ENCODE measurements at places on chromosomes 2 and 18. TPM values are rescaled to one million over a fixed set of nuclear protein-coding genes. Genes with fewer than 3 reads are reported as not detected.

- no peak for DNase-seq
Measured at GRCh38 chr2:215746226-215746886, 267.0 kb downstream of the MREG start.

GRCh38 chr18:79489899-79490625 is 94.3 kb downstream of the NFATC1 start:
- DNase-seq: no peak

- no peak for DNase-seq
Measured at GRCh38 chr18:53382870-53383269, 841.6 kb downstream of the MBD2 start.

DNA sequence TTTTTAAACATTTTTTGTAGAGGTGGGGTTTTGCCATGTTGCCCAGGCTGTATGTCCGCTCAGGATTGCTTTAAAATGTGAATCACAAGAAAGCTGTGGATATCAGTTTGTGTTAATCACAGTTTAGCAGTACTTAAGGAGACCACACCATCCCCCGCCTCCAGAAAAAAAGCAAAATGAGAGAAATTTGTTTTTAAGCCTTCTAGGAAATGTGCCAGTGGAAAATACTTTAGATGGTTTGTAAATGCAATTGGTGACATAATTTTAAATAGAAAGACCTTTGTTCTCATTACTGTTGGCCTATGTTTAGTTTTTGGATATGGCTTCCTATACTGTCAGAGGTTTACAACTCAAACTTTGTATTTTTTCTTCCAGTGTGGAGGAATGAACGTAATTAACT is 27.0 kb downstream of the GCA start:
- no peak for DNase-seq

DNA sequence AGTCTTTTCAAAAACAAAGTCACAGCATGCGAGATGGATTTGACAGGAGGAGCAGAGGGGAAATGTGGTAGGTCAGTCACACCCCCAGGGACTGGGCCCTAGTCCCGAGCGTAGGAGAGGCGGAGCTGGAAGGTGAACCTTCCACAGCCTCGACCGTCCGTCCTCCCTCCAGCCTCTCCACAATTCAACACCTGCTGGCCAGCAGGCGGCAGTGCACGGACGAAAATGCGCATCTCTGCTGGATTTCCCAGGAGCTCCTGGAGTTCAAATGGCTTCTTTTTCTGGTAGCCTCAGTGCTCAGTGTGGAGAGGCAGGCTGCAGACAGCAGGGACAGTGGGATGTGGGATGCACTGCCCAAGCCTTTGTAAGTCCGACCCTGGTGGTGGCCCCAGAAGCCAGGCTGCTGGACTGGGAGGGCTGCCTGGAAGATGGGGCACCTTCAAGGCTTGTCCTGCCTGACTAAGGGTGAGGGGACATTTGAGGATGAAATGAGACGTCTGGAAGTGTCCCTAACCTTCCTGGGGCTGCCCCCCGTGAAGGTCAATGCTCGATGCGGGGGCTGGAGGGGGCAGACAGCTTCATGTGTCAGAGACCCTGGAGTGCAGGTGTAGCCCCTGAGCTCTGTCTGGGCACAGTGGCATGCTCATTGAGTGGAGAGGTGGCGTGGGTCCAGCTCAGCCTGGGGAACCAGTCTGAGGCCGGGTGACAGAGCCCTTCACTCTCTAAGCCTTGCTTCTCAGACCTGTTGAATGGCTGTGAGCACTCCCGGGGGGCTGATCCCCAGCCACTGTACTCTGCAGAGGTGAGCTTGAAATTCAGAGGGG is 189.5 kb downstream of the TFCP2L1 start:
- peak; percentile 75 for DNase-seq

- DNase-seq: peak; percentile 1
Measured at GRCh38 chr18:51614033-51614432, 416.6 kb upstream of the MEX3C start.

DNA sequence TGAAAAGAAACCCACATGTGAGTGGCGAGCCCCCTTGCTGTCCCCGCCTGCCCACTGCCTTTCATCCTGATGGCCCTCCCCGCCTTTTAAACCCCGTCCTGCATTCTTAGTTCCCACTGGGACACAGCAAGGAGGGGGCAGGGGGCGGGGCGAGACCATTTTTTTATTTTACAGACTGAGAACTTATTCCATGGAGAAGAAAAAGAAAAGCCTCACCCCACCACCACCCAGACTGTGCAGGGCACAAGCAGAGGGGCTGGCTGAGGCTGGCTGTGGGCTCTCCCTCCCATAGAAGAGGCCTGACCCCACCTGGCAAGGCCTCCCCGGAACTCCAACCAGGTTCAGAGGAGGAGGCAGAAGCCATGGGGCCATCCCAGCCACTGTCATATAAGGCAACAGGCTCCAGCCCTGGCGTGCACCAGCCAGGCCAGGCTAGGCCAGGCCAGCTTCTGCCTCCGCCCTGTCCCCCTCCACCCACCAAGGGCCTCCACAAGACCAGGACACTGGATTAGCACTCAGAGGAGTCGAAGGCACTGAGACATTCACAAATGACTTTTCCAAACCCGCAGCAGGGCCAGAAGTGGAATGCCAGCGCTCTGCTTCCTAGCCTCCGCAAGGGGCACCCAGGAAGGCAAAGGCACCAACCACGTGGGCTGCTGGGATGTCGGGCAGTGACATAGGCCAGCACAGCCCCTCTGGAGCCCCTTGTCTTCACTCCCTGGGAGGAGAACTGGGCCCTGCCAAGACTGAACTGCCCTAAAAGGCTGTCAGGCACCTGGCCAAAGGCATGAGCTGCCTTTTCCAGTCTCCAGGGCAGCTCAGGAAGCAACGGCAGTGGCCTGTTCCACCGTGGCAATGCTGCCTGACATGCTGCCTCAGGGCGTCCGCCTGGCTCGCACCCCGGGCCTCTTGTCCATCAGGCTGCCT is 37.5 kb upstream of the SEMA4C start:
- no peak for DNase-seq

- no peak for DNase-seq
Measured at GRCh38 chr18:58015065-58015780, 28.8 kb upstream of the NEDD4L start.

GRCh38 chr2:166665991-166666940 is 172.2 kb upstream of the SCN7A start:
- DNase-seq: no peak

GRCh38 chr2:57575700-57576268 is 470.8 kb upstream of the VRK2 start:
- no peak for DNase-seq

DNA sequence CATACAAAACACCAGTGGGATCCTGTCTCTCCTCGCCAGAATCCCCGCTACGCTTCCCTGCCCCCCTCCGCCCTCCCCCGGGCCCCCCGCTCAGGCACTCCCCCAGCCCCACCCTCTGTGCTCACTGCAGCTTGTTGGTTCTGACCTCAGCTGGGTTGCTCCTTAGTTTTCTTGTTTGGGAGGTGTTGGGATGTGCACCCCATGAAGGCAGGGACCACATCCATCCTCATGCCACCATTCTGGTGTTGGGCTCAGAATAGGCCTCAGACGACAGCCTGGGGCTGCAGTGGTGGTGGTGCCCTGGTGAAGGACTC is 4.6 kb downstream of the SNED1 start:
- no peak for DNase-seq

- DNase-seq: no peak
Measured at GRCh38 chr2:57892920-57893319, 153.7 kb upstream of the VRK2 start.

- DNase-seq: no peak
Measured at GRCh38 chr2:123715467-123715982, 309.6 kb upstream of the CNTNAP5 start.

DNA sequence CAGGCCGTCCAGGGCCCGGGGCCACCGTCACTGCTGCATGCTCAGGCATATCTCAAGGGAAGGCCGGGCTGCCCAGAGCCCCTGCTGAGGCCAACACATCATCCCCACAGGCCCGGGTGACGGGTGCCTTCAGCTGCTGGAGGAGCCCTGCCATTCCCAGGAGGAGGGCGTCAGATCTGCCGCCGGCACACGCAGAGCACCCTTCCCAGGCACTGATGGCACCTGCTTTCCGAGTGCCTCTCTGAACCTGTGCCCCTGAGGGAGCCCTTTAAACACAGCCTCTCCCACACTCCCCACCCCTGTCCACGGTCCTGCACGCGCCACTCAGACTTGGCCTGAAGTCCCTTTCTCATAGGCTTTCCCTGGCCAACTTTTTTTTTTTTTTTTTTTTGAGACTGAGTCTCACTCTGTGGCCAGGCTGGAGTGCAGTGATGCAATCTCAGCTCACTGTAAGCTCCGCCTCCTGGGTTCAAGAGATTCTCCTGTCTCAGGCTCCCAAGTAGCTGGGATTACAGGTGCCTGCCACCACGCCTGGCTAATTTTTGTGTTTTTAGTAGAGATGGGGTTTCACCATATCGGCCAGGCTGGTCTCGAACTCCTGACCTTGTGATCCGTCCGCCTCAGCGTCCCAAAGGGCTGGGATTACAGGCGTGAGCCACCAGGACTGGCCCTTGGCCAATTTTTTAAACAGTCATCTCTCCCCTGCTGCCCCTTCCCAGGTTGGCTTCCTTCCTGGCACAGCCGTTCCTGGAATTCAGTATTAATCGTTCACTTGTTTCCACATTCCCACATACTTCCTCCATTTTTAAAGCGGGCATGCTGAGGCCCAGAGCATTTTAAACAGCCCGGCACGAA is 211.7 kb downstream of the NDUFA10 start:
- DNase-seq: no peak

DNA sequence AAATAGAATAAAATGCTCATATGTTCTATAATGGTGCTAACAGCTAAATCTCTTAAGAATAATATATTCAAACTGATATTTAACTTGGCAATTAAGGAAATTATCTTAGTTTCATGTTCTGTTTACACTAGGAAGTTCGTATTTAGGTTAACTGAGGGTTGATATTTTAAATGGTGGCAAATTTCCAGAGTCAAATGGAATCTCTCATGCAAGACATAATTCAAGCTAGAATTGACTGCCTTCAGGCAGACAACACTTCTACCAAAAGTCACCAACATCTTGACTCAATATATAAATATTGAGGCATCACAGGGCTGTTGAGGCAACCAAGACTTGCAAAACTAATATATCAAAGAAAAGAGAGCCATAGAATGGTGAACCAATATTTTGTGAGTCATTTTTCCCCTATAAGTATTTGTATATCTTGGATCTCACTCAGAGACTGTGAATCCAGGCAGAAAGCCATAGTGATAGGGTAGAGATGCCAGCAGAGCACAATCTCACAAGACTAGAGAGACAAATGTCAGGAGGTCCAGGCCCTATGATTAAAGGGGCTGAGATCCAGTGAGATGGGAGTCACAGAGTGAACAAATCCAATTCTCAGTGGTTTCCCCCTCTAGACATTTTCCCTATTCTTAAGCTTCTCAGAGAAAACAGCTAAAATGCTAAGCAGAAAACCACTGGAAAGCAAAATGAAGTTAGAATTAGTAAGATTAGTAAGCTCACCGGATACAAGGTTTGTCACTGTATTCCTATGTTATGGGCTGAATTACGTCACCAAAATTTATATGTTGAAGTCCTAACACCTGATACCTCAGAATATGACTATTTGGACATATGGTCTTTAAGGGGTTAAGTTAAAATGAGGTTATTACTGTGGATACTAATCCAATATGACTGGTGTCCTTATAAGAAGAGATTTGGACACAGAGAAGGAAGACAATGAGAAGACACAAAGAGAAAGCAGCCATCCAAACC is 358.2 kb upstream of the UBE2E3 start:
- no peak for DNase-seq

DNA sequence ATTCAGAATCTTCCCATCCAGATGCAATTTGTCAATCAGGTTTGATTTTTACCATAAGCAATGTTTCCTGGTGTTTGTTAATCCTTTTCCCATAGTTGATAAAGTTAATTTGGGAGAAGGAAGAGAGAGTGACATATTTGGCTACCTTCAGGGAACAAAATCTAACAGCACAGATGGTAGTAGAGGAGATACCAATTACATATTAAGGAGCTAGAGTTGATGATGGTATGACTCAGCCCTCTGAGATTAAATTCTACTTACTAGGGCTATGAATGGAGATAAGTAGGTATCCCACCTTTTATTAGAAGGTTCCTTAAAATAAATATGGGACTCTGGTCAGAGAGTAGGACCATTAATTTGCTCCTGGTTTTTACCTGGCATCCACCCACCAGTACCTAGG is 139.7 kb downstream of the EHBP1 start:
- DNase-seq: no peak

DNA sequence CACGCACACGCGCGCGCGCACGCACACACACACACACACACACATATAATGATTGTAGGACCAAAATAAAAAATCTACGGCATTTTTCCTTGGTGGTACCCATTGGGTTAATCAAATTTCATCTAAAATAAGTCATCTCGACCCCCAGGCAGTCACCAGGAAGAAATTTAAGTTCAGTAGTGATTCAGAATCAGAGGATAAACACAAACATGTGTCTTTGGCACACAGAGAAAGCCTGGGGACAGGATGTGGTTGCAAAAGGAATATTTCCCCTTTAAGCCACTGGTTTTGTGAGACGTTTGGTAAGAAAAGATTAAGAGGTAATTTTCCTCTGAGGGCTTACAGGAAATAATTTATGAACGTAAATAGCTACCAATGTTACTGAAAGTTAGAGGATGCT is 171.6 kb upstream of the PIEZO2 start:
- DNase-seq: no peak

GRCh38 chr2:10845640-10846039 is 33.1 kb upstream of the PDIA6 start:
- DNase-seq: no peak

GRCh38 chr2:33552758-33553461 is 46.2 kb downstream of the FAM98A start:
- DNase-seq: no peak

- DNase-seq: no peak
Measured at GRCh38 chr2:67039517-67040103, 357.5 kb upstream of the ETAA1 start.

GRCh38 chr18:4352746-4353551 is 102.2 kb downstream of the DLGAP1 start:
- DNase-seq: no peak

DNA sequence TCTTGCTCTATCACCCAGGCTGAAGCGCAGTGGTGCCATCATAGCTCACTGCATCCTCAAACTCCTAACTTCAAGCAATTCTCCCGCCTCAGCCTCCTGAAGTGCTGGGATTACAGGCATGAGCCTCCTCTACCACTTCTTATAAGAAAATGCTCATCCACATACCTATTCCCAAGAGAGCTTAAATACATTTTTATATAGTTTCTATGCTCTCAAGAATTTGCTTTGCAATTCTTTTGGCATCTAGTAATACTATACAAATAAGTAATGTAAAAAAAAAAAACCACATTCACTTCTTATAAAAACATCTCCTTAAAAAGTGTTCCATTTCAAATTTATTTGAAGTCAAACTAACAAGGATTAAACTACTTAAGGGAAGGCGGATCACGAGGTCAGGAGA is 197.3 kb downstream of the DNAH7 start:
- no peak for DNase-seq

Gene MOCOS
- 5.5 TPM for total RNA-seq

Gene DCDC2C
- total RNA-seq: not detected

Gene BIN1
- total RNA-seq: 205 TPM

Gene TCF4
- 103 TPM for total RNA-seq

Gene ERMN
- total RNA-seq: 0.61 TPM

Gene ANKRD53
- 0.16 TPM for total RNA-seq

Gene ATOH8
- not detected for total RNA-seq

Gene NT5C1B
- total RNA-seq: not detected

Gene TCF23
- total RNA-seq: not detected

Gene SH3YL1
- total RNA-seq: 76.0 TPM

Gene PRSS56
- not detected for total RNA-seq

Gene TRAF3IP1
- total RNA-seq: 7.1 TPM

Gene GPBAR1
- total RNA-seq: 0.29 TPM

Gene COQ10B
- total RNA-seq: 25.0 TPM

Gene EPAS1
- total RNA-seq: 77.3 TPM

Gene GPR39
- 26.8 TPM for total RNA-seq

Gene ARHGEF4
- total RNA-seq: 2.8 TPM

Gene UGT1A9
- total RNA-seq: 0.20 TPM

All from Caco-2 (cell line).